Astrocyte of the spinal cord (primary cell): ENCODE measurements at places on chromosomes 1 and 21.

- DNase-seq: peak; percentile 29
Measured at GRCh38 chr1:164648636-164649035, 89.7 kb downstream of the PBX1 start.

DNA sequence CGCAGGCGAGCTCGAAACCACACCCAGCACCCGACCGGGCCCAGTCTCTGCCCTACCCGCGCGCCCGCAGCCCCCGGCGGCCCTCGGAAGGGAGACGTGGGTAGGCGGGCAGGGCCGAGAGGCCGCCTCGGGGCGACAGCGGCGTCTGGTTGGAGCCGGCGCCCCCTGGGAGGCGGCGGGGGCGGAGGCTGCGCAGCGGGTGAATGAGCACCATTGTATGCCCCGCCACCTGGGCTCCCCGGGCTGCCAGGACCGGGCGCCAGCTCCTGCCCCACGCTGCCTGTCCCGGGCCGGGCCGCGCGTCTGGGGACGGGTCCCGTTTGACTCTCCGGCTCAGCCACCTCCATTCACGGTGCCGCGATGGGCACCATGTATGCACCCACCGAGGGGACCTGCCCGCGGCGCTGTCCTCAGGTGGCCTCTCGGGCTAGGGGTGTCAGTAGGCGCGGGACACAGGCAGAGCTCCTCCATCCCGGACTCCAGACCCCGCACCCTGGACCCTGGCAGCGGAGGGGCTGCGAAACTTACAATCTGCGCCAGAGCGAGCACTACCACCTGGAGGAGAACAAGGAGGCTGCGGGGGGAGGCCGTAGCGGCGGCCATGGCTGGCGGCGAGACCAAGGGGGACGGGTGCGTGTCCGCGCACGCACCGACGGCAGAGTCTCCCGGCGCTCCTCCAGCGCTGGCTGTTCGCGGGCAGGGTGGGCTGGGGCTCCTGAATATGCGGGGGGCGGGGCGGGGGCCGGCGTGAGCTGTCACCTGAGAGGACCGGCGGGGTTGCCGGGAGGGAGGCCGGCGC is at the start of gene COL9A2:
TSS of gene COL9A2 (minus strand) at position 692 of the 799 bp plus-strand sequence. CDS start at position 603, 89 bp downstream.
- DNase-seq: no peak

- DNase-seq: no peak
Measured at GRCh38 chr1:185849014-185849413, 114.8 kb downstream of the HMCN1 start.

- DNase-seq: no peak
Measured at GRCh38 chr1:214993419-214993818, 89.1 kb upstream of the KCNK2 start.

GRCh38 chr1:93768380-93768863 is 86.8 kb upstream of the BCAR3 start:
- no peak for DNase-seq

DNA sequence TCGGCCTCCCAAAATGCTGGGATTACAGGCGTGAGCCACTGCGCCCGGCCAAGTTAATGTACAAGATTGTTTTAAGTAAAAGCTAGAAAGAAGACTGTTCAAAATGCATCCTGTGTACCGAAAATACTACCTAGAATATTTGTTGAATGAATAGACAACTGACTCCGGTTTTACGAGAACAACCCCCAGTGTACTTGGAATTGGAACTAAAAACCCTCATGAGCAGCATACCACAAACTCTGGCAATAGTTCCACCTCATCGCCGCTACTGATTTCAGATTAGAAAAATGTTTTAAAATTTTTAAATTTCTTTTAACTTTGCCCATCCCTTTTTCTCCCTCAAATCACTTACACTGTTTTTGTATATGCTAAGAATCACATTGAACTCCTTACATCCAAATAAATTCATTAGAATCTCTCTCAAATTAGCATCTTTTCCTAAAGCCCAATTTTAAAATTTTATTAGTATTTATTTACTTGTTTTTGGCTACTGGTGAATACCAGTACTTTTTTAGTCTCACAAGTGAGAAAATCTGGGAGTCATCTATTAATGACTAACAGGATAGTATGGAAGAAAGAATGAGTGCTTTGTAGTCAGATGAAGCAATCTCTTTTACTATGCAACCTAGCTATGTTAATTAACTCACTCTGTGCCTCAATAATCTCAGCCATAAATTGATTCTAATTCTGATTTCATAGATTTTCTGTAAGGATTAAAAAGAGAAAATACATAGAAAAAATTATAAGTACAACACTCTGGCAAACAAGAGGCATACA is 95.1 kb downstream of the GPATCH2 start:
- no peak for DNase-seq

GRCh38 chr1:54017979-54018378 is at the start of gene LDLRAD1:
TSS of gene LDLRAD1 (minus strand) at chr1:54018186. CDS start at chr1:54018112, 74 bp downstream.
- no peak for DNase-seq

GRCh38 chr1:33971018-33971710 is 107.3 kb downstream of the HMGB4 start:
- no peak for DNase-seq

- DNase-seq: no peak
Measured at GRCh38 chr1:182897696-182898095, 55.3 kb downstream of the SHCBP1L start.

GRCh38 chr1:103250441-103250861 is 142.1 kb upstream of the COL11A1 start:
- DNase-seq: peak; percentile 93

GRCh38 chr1:87131809-87132283 is 196.8 kb upstream of the LMO4 start:
- DNase-seq: peak; percentile 79

GRCh38 chr1:111192658-111193519 is 7.6 kb downstream of the DENND2D start:
- DNase-seq: no peak

DNA sequence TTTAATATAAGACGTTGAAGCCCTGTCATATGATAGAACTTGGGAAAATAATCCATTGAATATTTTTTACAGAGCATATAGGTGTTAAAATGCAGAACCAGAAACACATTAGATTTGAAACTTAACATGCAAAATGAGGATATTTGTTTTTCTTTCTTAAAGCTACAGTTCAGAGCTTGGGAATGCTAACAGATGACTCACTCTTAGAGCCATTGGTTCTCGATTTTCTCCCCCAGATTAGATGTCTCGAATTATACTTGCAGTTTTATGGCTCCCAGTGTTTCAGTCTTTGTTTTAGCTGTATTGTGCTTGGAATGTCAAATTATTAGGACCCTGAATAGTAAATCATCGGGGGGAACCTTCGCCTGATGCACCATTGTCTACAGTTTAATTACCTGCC is 575.7 kb upstream of the ZP4 start:
- DNase-seq: peak; percentile 60

GRCh38 chr21:42388740-42389448 is 7.0 kb downstream of the TMPRSS3 start:
- DNase-seq: no peak

DNA sequence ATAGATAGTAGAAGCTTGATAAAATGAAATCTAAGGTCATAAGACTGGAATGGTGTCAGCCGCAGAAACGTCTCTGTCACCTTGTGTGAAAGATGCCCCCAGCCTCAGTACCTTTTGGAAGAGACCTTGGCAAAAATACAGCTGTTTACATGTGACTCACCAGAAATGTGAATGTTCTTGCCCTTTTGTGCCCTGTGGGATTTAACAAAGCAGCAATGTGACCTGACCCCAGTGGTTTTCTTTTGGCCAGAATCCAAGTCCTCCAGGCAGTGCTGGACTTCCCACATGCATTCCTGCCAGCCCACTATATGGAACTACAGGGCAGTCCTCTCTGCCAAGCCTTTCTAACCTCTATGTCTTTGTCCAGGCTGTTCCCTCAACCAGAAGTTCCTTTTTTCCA is 27.2 kb upstream of the LRRC8C start:
- DNase-seq: peak; percentile 77
